ENCODE measurements at places on chromosomes 5 and 9.

DNA sequence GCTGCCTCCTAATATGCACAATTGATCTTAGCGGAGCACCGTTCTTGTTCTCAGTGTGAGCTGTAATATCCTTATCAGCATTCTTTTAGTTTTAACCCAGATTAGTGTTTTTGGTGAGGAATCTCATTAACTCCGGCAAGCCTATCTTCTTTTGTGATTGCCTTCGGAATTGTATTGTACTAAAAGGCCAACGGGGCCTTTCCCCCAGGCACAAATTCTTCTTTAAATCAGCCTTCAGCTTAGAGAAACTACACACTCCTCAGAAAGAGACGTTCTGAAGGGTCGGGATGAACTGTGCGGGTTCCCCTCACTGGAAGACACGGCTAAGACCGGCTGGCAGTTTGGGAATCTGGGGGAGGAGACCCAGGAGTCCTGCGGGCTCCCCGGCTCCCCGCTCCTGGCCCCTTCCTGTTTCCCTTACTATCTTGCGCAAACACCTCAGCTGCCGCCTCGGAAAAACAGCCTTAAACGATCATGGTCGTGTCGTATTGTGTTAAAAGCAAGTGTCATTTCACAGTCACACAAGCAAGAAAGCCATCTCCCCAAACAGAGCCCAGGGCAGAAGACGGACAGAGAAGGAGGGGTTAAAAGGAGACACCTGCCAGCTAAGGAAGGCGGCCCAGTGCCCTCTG lies 353.1 kb upstream of the IRX2 start:
- no peak for DNase-seq

DNA sequence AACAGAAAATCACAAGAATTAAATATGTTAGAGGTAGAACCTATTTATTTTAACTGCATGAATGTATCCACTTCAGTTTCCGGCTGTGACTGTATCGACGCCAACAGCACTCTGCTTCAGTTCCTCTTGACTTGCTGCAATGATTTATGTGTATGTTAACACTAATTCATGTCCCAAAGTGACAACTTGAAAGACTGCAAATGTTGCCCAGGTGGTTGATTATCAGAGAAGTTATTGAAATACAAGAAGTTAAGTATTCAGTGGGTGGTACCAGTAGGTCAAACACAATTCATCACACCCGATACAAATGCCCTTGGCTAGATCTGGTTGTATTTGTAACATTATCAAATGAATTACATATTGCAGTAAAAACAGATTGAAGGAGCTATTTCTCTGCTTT lies 622.7 kb upstream of the CDH18 start:
- DNase-seq, result no peak

DNA sequence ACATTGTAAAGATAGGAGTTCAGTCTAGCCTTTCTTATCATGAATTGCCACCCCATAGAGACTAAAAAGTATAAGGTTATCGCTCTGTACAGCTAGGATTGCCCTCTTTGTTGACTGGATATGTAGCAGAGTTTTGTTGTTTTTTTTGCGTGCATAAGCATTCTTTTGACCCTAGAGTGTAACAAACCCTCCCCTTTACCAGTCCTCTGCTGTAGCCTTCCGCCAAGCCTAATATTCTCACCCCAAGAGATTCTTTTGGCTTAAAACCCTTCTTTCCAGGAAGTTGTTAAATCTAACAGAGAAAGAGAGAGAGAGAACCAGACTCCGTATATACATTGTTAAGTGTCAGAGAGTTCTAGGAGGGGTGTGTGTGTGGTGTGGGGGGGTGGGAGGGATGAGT lies 113.9 kb downstream of the FGF1 start:
- no peak for DNase-seq

GRCh38 chr5:180975338-180975737 lies 13.3 kb upstream of the BTNL3 start:
- no peak for DNase-seq

- DNase-seq, result no peak
Measured at GRCh38 chr5:51944500-51945125, 561.4 kb downstream of the ISL1 start.

DNA sequence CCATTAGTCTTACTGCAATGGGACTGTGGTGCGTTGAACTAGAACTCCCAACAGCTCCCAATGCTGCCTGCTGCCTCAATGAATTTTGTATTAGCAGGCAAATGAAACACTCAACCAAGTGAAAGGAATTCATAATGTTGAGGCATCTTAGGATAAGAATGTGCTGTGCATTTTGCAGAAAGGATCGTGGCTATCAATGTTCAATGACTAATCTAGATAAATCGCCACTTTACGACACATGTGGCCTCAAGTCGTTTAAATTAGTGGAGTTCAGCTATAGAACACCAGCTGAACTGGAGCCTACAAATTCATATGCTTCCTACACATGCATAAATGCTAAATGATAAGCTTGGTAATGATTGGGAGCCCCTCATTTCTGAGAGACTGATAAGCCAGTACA lies 318.4 kb downstream of the PSAT1 start:
- DNase-seq, result no peak
